ENCODE measurements at places on chromosomes 7 and 10. TPM values are rescaled to one million over a fixed set of nuclear protein-coding genes. Genes with fewer than 3 reads are reported as not detected.

DNA sequence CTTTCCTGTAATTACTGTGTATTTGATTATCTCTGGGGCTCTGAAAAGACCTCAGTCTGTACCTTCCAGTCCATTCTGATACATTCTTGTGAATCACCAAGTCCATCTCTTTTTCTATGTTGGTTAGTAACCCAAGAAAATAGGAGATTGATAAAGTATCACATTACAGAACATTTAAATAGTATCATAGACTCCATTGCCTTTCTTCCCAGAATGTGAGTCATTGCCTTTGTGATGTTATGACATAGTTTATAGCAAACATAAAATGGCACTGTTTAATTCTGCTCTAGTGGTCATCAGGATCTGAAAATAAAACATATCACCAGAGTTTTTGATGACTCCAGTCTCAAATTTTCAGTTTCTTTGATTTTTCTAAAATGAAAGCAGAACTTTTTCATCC is 78.4 kb downstream of the NRG3 start:
- DNase-seq, result no peak

Gene CRTAC1
- not detected for total RNA-seq

GRCh38 chr7:90092506-90092905 is 61.8 kb upstream of the STEAP1 start:
- no peak for DNase-seq

Gene GPNMB
- total RNA-seq, result 9.4 TPM

Gene CTAGE15
- not detected for total RNA-seq

Gene COX19
- total RNA-seq, result 18.9 TPM

Gene NODAL
- not detected for total RNA-seq

Gene KNDC1
- total RNA-seq, result not detected

DNA sequence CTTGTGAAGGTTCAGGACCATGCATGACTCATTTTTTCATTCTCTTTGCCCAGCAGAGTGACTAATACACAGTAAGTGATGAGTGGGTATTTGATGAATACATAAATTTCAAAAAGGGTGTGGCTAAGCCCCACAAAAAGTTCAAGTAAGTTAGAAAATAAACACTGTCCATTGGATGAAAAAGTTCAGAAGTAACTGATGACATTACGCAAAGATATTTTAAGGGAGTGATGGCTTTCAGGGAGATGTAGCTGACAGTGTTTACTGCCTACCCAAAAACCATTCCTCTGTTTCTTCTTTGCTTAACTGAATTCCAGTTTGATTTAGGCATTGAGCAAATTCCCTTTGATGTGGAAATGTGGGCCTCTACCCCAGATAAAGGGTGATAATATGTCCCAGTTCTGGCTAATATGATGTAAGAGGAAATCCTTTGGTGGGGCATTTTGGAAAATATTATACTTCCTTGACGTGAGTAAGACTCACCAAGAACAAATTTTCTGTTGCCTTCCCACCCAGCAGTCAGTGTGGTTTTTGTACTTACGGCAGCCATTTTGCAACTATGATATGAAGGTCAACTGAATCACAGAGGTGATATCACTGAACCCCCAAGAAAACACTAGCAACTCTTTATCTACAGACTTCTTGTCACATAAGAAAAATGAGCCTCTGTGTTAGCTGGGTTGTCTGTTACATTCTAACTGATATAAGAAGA is 29.0 kb upstream of the EBLN1 start:
- DNase-seq, result no peak

DNA sequence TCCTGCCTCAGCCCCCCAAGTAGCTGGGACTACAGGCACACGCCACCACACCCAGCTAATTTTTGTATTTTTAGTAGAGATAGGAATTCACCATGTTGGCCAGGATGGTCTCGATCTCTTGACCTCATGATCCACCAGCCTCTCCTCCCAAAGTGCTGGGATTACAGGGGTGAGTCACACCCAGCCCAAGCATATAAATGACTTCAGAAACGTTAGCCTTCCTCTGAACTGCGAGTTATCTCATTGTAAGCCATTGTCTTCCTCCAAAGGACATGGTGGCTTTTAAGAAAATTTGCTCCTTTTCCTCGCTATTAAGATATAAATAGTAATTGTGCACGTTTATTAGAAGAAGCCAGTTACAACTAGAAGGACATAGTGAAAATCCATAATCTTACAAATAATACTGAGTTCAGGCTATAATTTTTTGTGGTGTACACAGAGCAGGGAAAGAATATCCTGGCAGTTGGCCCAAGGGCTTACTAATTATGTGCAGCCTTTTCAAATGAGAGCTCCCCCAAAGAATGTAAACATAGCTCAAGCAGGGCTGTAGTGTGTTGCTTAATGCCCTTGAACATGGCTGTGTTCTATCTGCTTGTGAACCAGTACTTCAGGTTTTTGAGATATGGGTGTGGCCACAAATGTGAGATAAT is 495.8 kb downstream of the PARD3 start:
- DNase-seq, result no peak

DNA sequence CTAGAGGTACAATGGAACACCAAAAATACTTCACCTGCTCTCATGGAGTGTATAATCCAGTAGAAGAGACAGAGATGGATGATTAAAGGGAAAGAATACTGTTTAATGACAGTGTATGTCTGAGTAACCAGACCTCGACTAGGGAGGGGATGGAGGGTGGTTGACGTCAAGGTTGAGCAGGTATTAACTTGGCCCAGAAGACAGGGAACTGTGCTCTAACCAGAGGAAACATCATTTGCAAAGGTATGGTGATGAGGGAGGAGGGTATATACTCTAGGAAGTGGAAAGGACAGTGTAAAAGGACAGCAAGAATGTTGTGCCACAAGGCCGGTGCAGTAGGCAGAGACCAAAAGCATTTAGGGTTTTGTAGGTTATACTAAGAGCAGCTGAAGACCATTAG is 2.9 kb downstream of the MIOS start:
- no peak for DNase-seq

Gene GHRHR
- not detected for total RNA-seq

- DNase-seq, result no peak
These were observed 1044.9 kb downstream of the TYW1 start for GRCh38 chr7:68041554-68041953.

Gene ACBD7
- total RNA-seq, result 0.80 TPM

DNA sequence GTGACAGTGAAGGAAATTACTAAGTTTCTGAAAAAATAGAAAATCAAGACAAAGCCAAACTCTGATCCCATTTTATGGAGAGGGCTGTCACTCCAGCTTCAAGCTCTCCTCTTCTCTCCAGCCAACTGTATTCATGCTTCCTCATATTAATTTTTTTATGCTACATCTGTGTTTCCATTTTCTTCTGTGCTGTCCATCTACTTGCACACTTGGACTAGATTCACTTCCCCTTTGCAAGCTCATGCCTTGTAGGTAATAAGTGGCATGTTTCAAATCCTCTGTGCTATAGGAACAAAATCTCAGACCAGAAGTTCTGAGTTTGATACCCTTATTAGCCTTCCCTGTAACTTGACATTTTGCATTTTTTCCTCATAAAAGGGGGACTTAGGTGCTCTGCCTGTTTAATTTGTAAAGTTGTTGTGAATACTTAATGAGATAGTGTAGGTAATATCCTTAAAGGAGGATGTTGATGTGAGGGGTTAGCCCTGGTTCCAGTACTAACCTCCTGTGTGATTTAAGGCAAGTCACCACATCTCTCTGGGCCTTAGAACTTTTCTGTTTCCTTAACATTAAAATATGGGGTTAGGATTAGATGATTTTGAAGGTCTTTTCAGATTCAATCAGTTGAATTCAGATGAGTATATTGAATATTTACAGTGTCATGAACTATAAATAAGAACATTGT is 358.8 kb downstream of the BBS9 start:
- no peak for DNase-seq

DNA sequence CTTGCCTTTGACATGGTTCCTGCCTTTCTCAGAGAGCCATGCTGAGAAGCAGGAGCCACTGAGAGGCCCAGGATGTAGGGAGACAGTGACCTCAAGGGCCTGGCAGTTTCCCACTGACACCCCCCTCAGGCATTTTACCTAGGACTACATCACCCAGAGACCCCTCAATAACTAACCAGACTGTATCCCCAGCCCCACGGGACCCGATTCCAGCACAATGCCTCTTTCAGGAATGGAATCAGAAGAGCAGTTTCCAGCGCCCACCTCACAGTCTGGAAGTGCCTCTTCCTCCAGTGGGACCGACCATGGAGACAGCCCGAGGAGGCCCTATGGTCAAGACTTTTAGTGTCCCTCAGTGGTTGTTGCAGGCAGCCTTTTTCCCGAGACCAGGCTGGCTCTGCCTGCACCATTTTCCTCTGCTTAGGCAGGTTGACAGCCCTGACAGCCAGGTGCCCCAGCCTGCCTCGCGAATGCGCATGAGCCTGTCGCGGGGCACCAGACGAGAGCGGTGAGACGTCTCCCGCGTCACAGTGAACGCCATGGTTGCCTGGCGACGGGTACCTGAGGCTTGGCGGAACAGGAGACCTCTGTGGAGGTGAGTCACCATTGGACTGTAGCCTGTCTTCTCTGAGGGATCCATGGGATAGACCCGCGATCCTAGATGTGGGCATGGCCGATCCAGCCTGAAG is 28.4 kb upstream of the ZNF273 start:
- DNase-seq, result no peak

DNA sequence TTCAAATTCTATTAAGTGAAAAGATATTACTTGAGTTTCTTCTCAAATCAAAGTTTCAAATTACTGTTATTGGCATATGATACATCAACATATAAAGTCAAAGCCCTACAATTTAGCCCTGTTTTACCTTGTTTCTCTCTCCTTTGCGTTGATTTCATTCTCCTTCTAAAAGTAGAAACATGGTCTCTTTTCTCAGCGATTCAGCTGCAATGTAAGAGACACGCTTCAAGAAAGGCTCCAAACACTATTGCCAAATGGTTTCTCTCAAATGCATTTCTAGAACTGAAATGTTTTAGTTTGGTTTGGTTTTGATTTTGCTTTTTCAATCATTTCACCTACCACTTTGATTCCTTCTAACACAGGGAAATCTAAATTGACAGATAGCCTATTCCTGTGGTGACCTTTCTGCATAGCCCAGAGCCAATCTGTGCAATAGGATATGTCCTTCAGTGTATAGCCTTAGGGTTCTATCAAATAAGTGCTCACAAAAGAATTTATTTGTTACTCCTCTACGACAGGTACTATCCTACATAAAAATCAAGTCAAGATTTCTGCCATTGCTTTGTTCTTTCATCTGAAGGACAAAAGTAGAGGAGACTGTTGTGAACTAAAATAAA is 47.3 kb downstream of the CTNNA3 start:
- DNase-seq, result no peak

Gene ZDHHC4
- total RNA-seq, result 31.6 TPM

DNA sequence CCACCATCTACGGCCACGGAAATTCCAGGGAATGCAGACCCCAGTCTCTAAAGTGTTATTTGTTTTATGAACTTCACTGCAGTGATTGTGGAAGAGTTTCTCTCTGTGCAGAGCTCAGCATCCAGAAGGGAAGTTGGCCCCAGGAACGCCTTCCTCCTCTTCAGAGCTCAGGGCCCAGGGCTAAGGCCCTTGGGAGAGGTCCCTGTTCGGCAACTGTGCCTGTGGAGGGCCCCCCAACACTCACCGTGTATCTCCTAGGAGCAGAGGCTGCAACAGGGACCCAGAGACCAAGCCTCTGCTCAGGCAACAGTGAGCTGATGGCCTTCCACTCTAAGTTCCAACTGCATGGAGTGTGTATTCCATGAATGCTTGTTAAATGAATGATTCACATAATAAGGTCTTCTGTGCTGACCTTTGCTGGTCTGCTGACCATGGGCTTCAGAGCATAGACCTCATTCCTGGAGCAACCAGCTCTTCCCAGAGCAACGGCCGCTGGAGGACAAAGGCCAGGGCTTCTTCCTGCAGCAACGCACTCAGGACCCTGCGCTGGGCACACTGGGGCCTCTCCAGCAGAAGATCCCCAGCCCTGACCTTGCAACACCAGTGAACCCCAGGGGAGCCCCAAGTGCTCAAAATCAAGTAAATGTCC is 7.7 kb downstream of the DIP2C start:
- DNase-seq, result no peak

Gene TMEM130
- not detected for total RNA-seq

Gene GBX1
- total RNA-seq, result not detected

- no peak for DNase-seq
These were observed 5.3 kb downstream of the CYP3A7 start for GRCh38 chr7:99729486-99730237.

DNA sequence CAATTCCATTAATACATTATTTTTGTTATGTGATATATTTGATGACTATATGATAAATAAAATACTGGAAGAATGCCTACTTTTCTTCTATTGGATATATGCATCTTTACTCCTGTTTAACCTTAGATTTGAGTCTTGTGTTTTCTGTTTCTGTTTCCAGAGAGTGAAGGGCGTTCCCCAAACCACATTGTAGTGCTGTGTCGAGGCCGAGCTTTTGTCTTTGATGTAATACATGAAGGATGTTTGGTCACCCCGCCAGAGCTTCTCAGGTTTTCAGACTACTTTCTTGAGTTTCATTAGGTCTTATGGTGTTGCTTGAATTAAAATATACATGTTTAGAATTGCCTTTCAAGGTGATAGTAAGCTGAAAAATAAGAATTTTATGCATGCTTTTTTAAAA is 23.8 kb downstream of the CROT start:
- no peak for DNase-seq

- no peak for DNase-seq
These were observed 13.6 kb upstream of the C10orf120 start for GRCh38 chr10:122713091-122713885.

Gene ARHGAP22
- not detected for total RNA-seq

GRCh38 chr10:411603-412002 is 276.3 kb downstream of the ZMYND11 start:
- DNase-seq, result no peak

GRCh38 chr7:212754-213153 is 20.4 kb downstream of the FAM20C start:
- DNase-seq, result no peak

DNA sequence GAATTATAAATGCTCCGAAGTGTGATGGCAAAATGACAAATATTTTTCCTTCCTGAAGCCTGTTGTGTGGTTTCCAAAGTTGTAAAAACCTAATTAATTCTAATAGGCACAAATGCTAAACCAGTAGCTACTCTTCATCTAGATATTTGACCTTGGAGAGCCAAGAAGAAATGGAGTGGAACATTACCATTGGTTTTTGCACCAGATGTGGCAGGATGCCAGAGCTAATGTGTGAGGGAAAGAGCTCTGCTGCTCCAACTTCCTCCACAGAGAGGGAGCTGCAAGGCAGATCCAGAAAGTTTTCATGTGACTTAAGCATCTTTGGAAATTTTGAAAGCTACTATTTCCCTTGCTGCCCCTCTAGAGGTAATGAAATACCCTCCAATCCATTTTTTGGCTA is 65.1 kb upstream of the HPS1 start:
- DNase-seq, result no peak

DNA sequence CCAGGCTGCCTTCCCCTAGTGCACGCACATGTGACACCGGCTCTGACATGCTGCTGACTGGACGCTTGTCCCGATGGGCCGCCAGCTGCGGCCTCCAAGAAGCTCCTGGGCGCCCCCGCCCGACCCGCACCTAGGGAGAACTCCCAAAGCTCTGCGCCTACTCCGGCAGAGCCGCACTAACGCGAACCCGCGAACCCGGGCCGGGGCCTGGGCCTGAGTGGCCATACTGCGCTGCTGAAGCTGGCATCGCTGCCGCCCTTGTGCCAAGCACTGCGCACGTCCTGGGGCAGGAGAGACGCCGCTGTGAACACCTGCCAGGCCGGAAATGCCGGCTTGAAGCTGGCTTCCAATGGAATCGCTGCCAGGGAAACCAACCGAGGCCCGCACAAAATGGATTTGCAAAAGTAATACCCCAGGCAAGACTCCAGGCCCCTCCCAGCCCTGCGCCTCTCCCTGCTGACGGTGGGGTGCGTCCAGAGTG is 85.1 kb downstream of the WASHC2A start:
- DNase-seq, result no peak

GRCh38 chr10:51487576-51487975 is 211.8 kb downstream of the CSTF2T start:
- no peak for DNase-seq

Measured in CD8-positive, alpha-beta memory T cell (primary cell).